ENCODE measurements at places on chromosomes 16 and 17.

DNA sequence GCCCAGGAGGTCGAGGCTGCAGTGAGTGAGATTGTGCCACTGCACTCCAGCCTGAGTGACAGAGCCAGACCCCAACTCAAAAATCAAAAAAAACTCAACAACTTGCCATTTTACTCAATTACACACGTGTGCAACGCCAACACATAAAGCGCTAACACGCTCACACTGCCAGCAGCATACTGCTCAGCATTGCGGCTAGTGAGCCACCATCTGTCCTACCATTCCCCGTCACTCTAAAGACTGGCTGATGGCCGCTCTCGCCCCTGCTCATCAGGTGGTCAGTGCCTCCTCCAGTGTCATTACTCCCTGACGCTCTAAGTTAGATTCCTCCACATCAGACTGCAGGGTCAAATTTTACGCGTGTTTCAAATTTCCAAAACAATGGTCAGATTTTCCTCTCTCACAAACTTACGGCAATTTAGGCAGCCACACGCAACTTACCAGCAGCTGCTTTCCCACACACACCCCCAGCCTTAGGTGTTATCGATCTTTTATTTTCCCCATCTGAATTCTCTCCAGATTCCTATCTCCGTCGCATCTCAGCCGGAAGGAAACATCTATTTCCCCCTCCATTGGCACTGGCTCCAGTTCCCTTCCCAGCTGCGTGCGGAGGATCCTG lies 240.8 kb downstream of the C16orf95 start:
- DNase-seq, result no peak

GRCh38 chr17:39607057-39607850 lies 466 bp downstream of the NEUROD2 start:
- no peak for DNase-seq

GRCh38 chr17:67686241-67686640 lies 31.5 kb upstream of the NOL11 start:
- DNase-seq, result no peak

DNA sequence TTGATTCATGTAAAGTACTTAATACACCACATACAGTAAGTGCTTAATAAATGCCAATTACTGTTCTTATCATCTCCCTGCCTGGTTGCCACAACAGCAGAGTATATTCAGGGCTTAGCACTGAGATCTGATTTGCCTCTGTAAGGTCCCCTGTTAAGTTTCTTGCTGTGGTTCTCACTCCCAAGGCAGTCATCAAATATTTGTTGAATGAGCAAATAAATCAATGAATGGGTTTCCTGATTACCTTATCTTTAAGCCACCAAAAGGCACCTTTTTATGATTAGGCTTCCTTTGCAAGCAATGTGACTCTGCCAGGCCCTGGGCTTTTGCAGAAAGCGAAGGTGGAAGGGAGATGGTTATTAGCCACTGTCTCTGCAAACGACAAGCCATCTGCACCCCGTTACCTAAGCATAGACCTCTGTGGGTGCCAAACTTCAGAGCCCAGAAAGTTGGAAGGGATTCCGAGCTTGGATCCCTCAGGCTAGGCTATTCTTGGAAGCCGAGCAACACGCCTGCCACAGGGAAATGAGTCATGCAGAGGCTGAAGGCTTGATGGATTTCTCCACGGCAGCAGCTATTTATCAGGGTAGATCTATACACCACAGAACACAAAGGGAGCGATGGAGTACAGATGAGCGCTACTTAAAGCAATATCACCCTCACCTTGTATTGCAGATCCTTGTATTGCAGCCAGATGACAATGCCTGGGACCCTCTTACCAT lies 102.0 kb downstream of the GRIN2A start:
- no peak for DNase-seq

DNA sequence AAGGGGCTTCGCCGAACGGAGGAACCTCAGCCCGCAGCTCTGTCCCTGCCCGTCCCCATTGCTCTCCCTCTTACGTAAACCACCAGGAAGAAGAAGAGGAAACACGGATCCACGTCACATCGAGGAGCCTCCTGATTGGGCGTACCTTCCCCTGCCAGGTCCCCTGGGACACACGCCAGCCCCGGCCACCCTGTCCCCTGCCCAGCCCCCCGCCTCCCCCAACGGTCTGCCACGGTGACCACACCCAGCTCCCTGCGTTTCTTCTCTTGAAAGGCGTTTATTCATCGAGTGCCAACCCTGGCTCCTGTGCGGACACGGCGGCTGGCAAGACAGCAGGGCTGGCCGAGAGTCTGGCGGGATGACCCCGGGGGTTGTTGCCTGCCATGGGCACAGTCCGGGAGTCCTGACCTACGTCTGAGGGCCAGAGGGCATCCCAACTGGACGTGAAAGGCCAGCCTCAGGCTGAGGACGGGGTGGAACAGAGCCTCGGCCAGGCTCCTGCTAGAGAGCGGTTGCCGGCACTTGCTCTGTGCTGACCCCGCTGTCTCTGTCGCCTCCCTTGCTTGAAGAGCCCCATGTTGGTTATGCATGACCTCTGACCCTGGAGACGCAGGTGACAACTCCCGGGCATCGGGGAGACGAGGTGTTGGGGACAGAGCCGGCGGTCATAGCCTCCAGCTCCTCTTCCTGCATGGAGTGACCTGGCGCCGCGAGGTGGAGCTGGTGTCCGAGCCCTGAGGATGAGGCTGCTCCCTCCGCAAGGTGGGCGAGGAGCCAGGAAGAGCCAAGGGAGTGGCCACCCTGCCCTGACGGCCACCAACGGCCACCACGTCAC lies 40.5 kb upstream of the ACSF3 start:
- DNase-seq, result no peak

- DNase-seq, result no peak
Measured at GRCh38 chr16:88303890-88304819, 78.6 kb upstream of the ZNF469 start.

DNA sequence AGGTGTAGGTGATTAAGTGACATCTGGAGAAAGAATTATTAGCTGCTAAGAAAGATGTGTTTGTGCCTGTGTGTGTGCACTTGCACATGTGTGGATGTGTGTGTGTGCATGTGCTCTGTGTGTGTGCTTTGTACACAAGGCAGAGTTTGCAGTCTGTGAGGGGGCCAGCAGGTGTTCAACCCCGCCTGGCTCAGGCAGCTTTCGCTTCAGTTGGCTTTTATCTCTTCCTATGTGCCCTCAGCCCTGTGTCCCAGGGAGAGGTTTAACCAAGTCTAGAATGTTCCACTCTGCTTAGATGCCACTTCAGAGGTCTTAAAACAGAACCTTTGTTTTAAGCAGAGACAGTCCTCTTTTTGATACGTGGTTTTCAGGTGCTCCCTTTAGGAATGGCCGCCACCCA lies 58.8 kb downstream of the CDH13 start:
- DNase-seq, result no peak

GRCh38 chr17:39933912-39934311 lies 6.4 kb downstream of the LRRC3C start:
- no peak for DNase-seq

DNA sequence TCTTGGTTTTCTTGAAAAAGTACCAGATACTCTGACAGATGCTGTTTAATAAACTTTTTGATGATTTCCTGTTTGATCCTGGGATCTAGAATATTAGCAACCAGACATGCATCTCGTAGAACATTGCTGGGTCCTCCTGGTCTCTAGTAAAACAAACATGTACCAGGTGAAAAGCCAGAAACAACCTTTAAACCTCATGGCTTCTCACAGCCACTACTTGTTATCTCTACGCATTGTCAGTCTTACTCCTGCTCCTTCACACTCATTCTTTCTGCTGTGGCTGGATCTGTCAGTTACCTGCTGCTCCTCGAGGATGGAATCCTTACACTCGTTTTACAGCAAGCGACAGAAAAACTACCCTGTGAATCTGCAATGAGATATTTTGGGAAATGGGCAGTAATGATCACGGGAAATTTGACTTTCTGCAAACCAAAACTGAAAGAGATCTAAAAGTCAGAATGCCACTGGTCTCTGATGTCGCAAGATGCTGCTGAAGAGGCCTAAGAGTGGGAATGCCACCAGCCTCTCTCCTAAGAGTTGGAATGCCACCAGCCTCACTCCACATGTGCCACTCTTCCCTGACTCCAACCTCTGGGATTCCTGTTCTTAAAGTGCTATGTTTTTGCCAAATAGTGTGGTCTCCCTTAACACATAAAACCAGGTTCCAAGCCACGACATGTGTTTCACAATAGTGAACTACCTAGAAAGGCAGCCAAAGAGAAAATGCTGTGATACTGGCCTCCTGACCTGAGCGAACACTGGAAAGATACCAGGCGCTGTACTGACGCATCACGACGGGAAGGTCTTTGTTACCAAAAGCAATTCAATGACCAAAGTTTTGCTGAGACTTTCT lies 86.3 kb downstream of the VPS53 start:
- DNase-seq, result no peak

DNA sequence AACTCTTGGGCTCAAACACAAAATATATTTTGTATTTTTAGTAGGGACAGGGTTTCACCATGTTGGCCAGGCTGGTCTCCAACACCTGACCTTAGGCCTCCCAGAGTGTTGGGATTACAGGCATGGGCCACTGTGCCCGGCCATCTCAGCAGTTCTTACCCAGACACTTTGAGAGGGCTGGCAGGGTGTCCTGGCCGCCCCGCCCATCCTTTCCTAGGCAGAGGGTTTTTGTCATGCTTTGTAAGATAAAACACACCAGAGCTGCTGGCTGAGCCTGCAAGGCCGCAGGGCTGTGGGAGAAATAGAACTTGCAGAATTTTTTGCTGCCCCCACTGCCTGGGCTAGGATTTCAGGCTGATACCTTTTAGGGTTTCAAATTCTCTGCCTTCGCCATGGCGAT lies 8.7 kb downstream of the PPL start:
- no peak for DNase-seq

GRCh38 chr17:59423137-59423724 lies 91.8 kb downstream of the YPEL2 start:
- no peak for DNase-seq

DNA sequence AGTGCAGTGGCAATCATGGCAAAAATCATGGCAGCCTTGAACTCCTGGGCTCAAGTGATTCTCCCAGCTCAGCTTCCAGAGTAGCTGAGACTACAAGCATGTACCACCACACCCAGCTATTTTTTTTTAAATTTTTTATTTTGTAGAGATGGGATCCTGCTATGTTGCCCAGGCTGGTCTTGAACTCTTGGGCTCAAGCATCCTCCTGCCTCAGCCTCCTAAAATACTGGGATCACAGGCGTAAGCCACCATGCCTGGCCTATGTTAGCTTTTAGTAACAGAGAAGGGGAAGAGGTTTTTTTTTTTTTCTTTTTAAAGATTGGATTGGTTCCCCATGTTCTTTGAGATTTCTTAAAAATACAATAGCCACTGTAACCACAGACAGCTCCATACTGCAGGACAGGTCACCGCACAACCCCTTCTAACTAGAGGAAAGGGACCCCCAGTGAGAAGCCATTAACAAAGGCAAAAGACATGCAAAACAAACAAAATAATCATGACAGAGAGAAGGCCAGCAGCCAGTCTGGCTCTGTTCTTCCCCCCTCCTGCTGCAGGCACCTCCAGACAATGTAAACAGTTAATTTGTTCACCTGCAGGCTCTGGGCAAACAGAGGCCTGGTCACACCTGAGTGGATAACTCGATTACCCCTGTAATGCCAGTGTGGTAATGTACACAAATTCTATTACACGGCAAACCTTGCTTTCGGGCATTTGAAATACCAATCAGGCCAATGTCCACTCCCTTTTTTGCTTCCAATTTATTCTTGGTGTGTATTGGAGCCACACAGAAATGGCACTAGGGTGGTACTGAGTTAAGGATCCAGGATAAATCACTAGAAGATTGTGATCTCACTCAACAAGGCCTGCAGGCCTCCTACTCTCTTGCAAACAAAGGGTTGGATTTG lies 52.9 kb downstream of the SNX11 start:
- DNase-seq, result no peak

DNA sequence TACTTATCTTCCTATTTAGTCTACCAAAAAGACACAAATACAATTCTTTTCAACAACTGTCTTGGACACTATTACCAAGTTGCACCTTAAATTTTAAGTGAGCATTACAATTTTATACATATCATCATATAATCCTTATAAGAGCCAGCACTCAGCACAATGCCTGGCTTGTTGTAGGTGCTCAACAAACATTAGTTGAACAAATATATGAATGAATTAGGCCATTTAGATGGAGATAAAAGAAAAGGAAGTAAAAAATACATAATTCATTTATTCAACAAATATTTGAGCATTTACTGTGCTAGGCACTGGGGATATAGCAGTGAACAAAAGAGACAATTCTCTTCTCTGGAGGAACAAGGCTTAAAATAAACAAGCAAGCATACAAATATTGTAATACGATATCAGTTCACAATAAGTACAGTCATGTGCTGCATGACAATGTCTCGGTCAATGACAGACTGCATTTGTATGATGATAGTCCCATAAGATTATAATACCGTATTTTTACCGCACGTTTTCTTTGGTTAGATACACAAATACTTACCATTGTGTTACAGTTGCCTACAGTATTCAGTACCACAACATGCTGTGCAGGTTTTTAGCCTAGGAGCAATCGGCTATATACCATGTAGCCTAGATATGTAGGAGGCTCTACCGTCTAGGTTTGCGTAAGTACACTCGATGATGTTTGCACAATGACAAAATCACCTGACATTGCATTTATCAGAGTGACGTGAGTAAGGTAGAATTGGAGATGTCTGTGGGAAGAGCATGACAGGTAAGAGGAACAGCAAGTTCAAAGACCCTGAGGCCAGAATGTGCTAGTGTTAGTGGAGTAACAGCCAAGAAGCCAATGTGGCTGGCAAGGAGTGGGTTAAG lies 86.4 kb upstream of the HS3ST2 start:
- DNase-seq, result no peak

GRCh38 chr17:49570540-49571242 lies 5.0 kb upstream of the NXPH3 start:
- DNase-seq, result no peak

GRCh38 chr16:48558371-48558841 lies 51.6 kb downstream of the N4BP1 start:
- no peak for DNase-seq

GRCh38 chr16:78897299-78897698 lies 703.2 kb downstream of the MAF start:
- DNase-seq, result no peak

GRCh38 chr17:19756546-19756945 lies 8.4 kb upstream of the ALDH3A1 start:
- no peak for DNase-seq

GRCh38 chr16:50763211-50763610 lies 21.3 kb downstream of the CYLD start:
- DNase-seq, result no peak

DNA sequence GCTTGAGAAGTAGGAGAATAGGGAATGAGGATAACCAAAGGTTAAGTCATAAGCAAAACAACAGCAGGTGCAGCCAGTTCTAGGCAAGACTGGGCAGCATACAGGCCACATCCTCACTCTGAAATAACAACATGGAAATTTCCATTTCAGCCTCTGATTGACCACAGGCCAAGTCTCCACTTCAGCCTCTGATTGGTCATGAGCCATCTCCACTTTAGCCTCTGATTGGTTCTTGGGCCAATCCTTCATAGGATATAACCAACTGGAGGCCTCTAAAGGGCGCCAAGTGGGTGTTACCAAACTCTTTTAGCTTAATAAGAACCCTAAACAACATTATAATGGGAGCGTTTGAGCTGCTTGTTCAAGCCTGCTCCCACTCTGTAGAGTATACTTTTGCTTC lies 512.0 kb downstream of the NPIPA7 start:
- DNase-seq, result no peak
